ENCODE measurements at places on chromosomes 7 and 10.

- DNase-seq: no peak
Observed at GRCh38 chr10:100575585-100576281, 40.0 kb downstream of the HIF1AN start.

- peak; percentile 16 for DNase-seq
Observed at GRCh38 chr10:34655286-34656170, 159.6 kb downstream of the PARD3 start.

- no peak for DNase-seq
Observed at GRCh38 chr10:87674943-87675342, 15.3 kb downstream of the PAPSS2 start.

DNA sequence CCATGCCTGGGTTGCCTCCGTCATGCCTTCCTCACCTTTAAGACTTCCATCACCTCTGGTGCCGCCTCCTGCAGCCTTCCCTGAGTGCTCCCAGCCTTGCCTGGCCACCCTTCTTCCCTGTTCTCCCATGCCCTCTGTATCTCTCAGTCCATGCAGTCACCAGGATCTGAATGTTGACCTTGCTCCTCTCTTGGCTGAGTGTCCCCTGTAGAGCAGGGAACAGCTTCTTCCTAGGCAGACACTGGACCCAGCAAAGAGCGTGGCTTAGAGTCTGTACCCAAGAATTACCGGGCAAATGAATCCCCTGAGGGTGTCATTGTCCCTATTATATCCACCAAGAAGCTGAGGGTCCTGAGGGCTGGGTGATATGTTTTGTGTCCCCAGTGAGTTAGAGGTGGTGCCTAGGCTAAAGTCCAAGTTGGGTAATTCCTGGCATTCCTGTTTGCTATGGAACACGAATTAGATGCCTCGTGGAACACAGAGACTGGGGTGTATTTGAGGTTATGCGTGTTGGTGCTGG is 505.6 kb downstream of the RPS24 start:
- no peak for DNase-seq

DNA sequence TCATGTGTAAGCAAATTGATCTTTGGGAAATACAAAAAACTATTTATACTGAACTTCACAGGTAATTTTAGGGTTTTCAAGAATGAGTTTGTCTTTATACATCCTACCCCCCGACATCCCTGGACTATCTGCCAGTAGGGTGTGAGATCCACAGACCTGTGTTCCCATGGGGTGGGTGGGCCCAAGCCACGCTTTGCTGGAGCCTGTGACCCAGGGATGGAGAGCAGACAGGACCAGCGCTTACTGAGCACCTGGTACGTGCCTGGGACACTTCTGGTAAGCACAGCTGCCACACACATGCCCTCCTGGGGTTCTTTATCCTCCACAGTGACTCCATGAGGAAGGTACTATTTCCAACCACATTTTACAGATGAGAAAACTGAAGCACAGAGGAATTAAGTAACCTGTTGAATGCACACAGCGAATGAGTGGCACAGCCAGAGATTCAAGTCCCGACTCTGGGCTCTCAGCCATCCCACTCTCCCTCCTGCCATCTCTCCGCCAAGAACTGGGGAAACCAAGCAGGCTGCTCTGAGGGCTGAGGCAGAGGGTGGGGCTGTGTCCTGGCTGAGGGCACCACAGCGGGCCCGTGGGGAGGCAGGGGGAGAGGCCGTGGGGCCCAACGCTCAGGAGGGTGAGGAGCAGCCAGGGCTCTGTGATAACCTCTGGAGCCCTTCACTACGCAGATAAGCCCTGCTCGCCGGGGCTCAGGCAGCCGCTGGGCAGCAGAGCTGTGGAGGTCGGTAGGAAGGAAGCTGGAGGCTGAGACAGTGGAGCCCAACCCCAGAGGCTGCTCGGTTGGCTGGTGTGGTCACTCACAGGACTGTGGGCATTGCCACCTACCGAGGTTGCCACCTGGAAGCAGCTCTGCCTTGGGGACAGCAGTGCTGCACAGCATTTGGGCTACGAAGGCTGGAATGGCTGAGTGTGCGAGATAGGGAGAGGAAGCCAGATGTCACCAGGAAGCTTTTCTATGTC is 124.2 kb downstream of the ARHGAP22 start:
- DNase-seq: no peak
